ENCODE measurements at places on chromosomes 3 and 15. TPM values are rescaled to one million over a fixed set of nuclear protein-coding genes. Genes with fewer than 3 reads are reported as not detected.

DNA sequence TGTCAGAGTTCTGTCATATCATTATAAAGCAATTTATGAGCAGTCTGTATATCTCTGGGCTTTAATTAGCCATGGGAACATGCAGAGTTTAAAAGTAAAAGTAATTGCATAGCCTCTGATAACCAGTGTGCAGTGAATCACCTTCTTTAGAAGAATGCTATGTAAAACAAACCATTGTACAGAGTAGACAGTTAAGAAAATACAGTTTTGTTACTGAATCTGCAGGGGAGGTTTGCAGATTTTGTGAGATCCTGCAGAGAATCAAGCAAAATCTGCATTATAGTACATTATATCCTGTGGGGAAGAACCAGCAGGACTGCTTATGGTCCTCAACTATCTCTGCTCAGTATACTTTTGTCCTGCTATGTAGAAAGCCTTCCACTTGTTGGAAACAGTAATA lies 396.2 kb upstream of the NAALADL2 start:
- DNase-seq = no peak

DNA sequence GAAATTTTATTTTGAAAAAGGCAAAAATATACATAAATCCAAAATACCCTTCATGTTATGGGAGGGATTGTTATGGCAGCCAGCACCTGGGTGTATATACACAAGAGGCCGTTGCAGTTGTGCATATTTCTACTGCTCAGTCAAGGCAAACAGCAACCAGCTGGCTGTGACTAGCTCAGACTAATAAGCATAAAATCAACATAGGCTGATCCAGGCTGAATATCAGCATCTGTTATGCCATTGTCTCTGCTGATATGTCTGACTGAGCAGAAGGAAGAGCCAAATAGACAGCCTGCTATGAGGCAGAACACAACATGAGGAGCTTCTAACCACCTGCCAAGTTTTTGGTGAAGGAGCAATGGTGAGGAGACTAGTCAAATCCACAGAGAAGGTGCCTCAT lies 457.5 kb upstream of the ALCAM start:
- DNase-seq = no peak

DNA sequence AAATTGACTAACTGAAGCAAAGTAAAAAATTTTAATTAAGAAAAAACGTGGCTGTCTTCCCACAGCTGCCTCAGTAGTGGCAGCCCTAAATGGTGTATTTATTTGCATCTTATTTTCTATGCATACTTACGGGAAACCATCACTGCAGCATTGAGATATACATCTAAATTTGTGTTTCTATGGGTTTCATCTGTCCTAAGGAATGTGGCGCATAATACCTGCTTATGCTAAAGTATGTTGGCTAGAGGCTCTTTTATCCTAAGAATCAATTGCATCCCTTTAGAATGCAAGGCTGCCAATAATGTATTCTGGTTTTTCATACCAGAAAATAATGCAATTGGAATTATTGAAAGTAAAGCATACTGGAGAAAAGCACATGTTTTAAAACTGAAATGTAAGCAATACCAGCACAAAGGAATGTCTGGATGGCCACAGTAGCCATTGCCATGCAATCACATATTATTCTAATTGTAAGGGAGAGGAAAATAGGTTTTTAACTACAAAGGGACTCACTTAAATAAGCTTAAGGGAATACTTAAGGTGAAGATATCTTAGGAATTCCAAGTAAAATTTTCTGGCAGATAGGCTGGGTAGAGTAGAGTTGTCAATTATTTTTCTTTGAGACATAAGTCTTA lies 834.5 kb upstream of the NECTIN3 start:
- no peak for DNase-seq

DNA sequence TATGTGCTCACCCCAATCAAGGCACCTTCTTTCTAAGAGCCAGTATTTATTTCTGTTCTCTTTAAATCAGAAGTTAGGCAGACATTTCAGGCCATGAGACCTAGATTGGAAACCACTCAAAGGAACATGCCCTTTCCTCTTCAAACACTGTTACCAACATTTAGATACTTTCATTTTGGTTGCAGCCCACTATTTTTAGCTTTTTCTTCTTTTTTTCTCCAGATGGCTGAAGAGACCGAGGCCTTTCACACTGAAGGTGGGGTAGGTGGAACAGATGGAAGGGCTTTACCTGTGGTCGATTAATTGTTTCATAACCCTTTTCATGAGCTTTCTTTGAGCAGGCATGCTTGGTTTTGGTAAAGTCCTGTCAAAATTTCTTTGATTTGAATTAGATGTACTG lies 10.9 kb upstream of the LZTFL1 start:
- no peak for DNase-seq

DNA sequence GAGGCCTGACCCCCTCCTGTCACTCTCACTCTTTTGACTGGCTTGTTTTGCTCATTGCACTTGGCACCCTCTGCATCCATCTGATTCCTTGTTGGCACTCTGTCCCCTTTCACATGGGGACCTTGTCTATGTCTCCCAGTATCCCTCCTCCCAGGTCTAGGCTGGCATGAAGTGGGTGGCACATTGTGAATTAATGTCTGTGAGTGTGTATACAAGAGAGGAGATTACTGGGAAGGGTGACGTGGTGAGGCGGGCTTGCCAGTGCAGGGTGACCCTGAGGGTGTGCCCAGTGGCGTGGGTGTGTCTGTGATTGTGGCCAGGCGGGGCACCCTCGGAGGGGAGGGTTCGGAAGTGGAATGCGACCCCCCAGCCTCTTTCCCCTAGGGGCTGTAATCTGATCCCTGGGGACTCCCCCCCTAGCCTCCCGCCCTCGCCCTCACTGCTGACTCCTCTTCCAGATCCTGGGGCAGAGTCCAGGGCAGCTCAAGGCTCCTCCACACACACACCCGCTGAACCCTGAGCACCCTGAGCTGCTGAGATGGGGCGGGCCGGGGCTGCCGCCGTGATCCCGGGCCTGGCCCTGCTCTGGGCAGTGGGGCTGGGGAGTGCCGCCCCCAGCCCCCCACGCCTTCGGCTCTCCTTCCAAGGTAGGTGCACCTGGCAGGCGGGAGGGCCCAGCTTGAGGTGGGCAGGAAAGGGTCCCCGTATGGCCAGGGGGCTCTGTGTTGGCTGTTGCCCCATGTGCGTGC lies at the start of gene SEMA3B:
SEMA3B (plus strand) TSS at position 445 of the 749 bp plus-strand sequence; CDS start at position 539, 94 bp downstream.
- DNase-seq = peak; percentile 63

- DNase-seq = no peak
These were observed 326.9 kb downstream of the UACA start for GRCh38 chr15:70436428-70436827.

DNA sequence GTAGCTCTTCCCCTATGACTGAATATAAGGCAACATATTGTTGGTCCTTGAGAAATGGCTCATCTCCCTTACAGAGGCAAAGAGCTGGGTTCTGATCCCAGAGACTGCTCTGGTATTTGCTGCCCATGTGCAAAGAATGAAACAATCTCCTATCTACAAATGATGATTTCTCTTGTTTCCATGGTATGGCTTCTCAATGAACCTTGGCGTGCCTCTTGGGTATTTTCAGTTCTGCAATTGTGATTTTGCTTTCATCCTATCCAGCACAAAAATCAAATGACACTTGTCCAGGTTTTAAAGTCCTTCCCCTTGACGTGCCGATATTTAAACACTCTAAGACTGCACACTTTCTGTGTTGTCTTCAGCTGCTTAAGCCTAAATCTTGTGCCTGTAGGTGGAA lies 109.8 kb upstream of the NR2F2 start:
- DNase-seq = no peak

DNA sequence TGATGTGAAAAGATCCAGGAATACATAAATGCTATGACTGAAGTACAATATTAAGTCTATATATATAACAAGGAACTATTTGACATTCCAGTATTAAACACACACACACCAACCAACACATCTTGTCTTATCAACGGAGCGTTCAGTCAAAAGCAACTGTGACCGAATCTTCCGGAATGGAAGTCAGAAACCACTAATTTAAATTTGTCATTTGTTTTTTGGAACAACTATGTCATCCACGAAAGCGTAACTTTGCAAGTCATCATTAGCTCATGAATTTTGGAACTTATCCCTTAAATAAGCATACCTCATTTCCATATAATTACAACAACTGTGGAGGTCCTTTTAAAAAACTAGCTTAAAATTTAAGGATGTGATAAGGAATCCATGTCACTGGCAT lies 5.0 kb downstream of the ZNF385D start:
- no peak for DNase-seq

DNA sequence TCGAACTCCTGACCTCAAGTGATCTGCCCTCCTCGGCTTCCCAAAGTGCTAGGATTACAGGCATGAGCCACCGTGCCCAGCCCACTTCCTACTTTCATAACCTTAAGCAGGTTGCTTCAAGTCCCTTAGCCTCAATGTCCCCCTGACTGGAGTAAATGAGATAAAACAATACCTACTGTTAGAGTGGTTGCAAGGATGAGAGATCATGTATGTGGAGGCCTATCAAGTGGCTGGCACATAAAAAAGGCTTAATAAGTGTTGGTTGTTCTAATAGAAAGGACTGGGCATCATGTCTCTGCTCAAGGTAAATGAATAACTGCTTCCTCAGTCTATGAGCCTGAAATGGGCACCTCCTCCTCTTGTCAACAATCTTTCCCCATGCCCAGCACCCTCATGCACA lies 25.9 kb upstream of the UBE2E1 start:
- peak; percentile 13 for DNase-seq

- DNase-seq = no peak
These were observed 51.2 kb upstream of the ADGRG7 start for GRCh38 chr3:100558233-100558632.

GRCh38 chr3:11717768-11718636 lies 74.3 kb upstream of the VGLL4 start:
- no peak for DNase-seq

GRCh38 chr3:39189959-39190269 lies 2.5 kb downstream of the XIRP1 start:
- DNase-seq = peak; percentile 91

The NDN gene
- total RNA-seq = 40.1 TPM

The SLC22A13 gene
- total RNA-seq = 0.33 TPM

The PSMA4 gene
- total RNA-seq = 129 TPM

The NR1I2 gene
- 0.12 TPM for total RNA-seq

The HHLA2 gene
- not detected for total RNA-seq

The ATP13A4 gene
- total RNA-seq = 1.3 TPM

The TNFAIP8L3 gene
- not detected for total RNA-seq

All from endodermal cell (in vitro differentiated cells).